ENCODE measurements at places on chromosomes 11 and 22.
A peak's percentile ranks its signal among the peaks of the same experiment; 100 is the strongest.

DNA sequence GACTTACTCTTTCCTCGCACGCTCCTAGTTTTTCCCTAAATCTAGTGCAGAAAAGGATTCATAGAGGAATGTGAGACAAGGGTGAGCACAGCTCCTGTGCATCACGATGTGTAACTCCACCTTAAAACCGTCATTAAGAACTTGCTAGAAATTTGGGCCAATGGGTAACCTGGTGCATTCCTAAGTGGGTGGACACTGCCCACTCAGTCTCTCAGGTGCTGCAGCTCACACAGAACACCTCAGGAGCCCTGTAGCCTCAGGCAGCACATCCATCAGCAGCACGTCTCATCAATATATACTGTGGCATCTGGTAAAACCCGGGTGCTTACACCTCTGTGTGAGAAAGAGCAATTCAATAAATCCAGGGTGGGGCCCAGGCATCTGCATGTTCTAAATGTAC lies 12.4 kb downstream of the POU2AF3 start:
- DNase-seq, result no peak

- DNase-seq, result no peak
Measured at GRCh38 chr22:33811686-33812085, 108.6 kb downstream of the LARGE1 start.

DNA sequence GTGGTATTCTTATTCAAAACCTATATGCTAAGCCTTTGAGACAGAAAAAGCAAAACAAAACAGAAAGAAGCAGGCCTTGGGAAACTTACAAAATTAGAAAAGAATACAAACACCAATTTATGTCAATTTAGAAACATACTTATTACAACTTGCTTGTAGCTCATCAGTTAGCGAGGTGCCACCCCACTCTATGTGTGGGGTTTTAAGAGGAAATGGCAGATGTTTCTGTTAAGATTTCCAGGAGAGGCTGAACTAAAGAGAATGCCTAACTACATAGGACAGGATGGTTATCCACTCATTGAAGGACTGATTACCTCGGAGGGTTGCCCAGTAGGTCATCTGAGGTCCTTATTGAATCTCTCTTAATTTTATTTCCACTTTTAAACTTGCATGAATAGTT lies 302.0 kb downstream of the ETS1 start:
- no peak for DNase-seq

GRCh38 chr22:36443198-36443770 lies 38.2 kb downstream of the TXN2 start:
- no peak for DNase-seq

GRCh38 chr11:20444535-20444934 lies 57.0 kb downstream of the PRMT3 start:
- DNase-seq, result no peak

GRCh38 chr11:59755701-59756557 lies 753 bp downstream of the STX3 start:
- peak; percentile 39 for DNase-seq

All from T1000 (cell line).